ENCODE measurements at places on chromosomes 2 and 18.

DNA sequence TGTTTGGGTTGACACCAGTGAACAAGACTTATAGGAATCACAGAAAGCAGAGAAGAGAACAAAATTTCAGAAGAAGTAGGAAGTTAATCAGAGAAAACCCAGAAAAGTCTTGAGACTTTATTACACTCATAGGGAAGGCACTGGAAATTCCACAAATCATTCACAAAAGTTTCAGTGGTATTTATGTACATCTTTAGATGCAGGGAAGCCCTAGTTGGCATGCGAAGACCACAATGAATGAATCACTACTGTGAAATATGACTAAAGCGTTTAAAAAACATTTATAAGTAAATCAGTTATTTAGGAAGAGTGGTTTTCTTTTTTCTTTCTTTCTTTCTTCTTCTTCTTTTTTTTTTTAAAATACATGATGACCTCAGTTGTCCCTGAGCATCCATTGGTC is 105.1 kb downstream of the NUP35 start:
- DNase-seq: peak; percentile 2

- no peak for DNase-seq
Observed at GRCh38 chr18:28651298-28651697, 474.4 kb upstream of the CDH2 start.

DNA sequence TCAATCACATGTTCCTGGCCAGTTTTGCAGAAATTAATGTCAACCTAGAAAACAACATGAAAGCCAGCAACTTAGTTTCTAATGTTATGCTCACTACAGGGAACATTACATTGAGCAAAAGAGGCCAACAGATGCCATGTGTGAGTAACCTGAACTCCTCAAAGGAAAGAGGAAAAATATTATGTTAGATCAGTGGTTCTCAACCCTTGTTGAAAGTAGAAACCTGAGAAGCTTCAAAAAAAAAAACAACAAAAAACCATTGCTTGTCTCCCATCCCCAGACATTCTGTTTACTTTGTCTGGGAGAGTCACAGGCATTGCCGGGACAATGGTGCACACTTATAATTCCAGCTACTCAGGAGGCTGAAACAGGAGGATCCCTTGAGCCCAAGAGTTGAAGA is 57.7 kb downstream of the METTL4 start:
- DNase-seq: no peak

DNA sequence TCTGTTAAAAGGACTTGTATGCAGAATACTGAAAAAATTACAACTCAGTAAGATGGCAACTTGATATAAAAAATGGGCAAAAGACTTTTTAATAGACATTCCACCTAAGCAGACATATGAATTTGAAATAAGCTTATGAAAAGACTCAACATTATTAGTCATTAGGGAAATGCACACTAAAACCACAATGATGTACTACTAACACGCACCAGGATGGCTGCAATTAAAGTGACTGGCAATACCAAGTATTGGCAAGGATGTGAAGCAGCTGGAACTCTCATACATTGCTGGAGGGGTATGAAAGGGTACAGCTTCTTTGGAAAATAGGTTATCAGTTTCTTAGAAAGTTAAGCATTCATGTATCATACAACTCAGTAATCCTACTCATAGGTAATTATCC is 3.2 kb upstream of the ENOSF1 start:
- peak; percentile 75 for DNase-seq

DNA sequence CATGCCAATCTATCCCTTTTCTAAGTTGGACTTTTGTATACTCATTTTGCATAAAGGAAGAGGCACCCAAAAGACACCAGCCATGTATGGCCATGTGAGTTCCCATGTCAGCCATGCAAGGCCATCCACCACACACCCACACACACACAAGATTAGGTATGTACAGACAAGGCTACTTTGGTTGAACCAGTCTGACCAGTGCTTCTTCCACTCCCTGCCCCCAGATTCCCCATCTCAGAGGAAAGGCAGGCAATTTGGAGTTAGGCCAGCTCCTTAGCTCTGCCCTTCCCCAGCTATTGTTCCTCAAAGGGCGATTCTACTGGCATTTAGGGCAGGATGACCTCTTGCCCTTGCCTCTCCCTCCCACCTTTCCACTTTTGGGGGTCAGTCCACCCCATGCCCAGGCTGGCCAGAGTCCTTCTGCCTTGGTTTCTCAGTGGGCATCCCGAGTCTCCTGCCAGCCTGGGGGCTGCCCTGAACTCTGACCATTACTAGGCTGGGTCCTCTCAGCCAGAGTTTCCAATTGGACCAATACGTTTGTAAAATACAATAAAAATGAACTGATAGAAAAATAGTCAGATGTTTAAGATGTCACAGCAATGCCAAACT is 101.1 kb downstream of the ZBTB7C start:
- peak; percentile 91 for DNase-seq

GRCh38 chr2:60708630-60709320 is 47.3 kb upstream of the PAPOLG start:
- DNase-seq: no peak

DNA sequence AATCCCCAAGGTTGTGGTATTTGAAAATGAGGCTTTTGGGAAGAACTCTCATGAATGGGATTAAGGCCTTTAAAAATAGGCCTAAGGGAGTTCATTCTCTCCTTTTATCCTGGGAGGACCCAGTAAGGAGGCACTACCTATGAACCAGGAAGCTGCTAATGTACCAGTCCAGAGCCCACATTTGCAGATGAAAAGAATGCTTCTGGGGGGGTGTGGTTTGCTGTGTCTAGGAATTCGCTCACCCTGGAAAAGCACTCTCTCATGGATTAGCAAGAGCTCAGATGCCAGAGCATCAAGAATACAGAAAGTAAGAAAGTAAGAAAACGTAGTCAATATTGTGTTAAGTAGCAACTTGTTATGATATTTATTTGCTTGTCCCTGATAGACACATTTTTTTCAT is 785.7 kb upstream of the GYPC start:
- DNase-seq: no peak

DNA sequence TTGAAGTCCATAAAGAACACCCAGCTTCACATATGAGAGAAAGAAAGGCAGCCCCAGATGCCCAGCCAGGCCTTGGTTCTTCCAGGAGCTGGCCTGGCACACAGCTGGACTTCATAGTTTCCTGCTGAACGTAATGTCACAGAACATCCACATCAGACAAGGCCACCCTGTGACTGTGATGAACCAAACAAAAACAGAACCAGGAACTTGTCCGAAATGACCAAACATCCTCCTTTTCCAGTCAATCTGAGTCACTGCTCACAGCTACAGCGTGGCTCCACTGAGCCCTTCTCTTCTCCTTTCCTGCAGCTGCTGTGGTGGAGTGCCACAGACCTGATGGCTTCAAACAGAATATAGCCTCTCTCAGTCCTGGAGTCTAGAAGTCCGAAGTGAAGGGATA is 45.4 kb upstream of the PAPOLG start:
- peak; percentile 10 for DNase-seq

DNA sequence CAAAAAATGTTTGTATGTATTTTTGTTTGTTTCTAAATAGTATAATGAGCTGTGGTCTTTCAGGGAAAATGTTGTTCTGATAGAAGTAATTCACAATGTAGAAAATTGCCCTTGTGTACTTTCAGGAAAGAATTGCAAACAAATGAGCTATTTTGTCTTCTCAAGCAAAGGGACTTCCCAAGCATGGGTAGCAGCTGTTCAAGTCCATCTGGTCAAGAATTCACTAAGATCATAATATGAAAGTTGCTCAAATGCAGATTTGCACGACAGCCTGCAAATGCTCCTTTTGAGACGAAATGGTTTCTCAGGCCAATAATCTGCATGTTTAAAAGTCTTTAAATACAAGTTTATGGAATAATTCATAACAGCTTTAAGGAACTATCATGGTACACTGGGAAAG is 51.9 kb upstream of the HNMT start:
- DNase-seq: no peak

GRCh38 chr2:184598316-184599053 is at the start of gene ZNF804A:
Gene ZNF804A, plus strand, starts transcription at chr2:184598529. Its CDS starts 431 bp downstream, at chr2:184598960.
- peak; percentile 50 for DNase-seq

DNA sequence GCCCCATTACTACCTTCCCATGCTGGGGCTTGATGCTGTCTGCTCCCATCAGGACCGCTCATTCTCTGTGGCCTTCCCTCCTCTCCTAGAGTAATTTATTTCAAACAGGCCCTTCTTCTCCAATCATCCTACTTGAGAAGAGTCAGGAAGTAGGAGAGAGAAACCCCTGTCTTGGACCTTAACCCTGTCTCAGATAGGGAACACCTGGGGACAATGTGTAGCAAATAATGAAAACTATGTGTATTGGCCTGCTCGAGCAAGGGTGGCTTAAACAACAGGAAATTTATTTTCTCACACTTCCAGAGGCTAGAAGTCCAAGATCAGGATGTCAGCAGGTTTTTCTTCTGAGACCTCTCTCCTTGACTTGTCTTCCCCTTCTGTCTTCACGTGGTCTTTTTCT is 26.6 kb upstream of the NEMP2 start:
- DNase-seq: no peak

- peak; percentile 54 for DNase-seq
Observed at GRCh38 chr2:171707752-171708151, 20.5 kb downstream of the DYNC1I2 start.

GRCh38 chr18:40751186-40751585 is 1203.8 kb upstream of the PIK3C3 start:
- DNase-seq: no peak

GRCh38 chr2:137535897-137536296 is 428.4 kb upstream of the HNMT start:
- peak; percentile 2 for DNase-seq

GRCh38 chr2:230738391-230738811 is 25.8 kb downstream of the CAB39 start:
- no peak for DNase-seq

GRCh38 chr2:154995361-154995760 is 296.9 kb downstream of the KCNJ3 start:
- peak; percentile 25 for DNase-seq

DNA sequence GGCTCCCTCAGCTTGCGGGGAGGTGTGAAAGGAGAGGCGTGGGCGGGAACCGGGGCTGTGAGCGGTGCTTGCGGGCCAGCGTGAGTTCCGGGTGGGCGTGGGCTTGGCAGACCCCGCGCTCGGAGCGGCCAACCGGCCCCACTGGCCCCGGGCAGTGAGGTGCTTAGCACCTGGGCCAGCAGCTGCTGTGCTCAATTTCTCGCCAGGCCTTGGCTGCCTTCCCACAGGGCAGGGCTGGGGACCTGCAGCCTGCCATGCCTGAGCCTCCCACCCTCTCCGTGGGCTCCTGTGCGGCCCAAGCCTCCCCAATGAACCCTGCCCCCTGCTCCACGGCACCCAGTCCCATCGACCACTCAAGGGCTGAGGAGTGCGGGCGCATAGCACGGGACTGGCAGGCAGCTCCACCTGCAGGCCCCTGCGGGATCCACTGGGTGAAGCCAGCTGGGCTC is 48.2 kb downstream of the RNF138 start:
- no peak for DNase-seq

DNA sequence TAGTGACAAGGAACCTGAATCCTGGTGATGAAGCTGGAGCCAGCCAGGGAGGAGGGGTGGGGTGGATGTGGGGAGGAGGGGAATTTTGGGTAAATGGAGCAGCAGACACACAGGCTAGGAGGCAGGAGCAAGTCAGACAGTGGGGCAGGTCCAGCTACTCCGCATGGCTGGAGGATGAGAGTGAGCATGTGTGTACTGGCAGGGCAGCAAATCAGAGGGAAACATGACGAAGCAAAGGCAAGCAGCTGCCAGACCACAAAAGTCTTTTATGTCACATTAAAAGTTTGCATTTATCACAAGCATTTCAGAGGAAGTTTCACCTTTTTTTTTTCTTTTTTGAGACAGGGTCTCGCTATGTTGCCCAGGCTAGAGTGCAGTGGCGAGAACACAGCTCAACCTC is 11.9 kb upstream of the KIDINS220 start:
- DNase-seq: peak; percentile 78

DNA sequence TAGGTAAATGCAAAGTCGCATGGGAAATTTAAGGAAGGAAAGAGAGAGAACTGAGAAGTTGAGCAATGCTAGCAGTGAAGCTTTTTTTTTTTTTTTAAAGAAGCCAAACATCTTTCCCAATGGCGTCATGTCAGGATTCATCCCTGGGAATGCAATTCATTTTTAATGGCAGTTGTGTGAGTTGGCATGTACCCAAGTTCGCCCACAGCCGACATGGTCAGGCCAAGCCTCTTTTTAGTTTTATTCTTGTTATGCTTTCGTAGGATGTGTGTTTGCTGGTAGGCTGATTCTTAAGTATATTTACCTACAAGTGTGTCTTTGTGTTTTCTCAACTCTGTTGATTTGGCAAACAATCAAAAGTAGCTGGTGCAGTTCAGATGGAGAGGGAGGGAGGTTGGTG is 127.6 kb upstream of the ITGA6 start:
- peak; percentile 90 for DNase-seq

GRCh38 chr2:211331736-211332135 is 775.3 kb downstream of the CPS1 start:
- DNase-seq: no peak

DNA sequence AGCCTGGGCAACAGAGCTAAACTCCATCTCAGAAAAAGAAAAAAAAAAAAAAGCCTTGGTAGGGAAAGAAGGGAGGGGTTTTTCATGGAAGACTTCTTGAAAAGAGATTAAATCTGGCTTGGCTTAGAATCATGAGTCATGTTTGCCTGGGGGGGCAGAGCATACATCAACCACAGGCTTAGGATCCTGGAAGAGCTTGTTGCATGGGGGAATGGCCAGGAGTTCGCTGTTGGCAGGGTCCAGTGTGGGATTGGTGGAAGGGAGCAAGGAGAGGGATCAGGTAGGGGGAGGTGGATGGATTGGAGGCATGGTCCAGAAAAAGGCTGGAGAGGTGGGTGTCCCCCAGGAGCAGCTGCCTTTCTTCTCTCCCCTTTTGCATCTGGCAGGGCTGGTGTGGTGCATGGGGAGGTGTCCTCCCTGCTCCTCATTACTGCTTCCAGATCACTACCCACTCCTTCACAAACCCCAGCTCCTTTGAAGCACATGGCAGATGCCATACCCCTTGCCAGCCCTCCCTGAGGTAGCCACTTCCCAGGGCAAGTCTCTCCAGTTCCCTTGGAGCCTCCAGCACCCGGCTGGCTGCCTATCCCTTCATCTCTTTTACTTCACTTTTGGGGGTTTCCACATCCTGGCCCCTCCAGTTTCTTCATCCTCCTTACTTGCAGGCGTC is 2.5 kb downstream of the ARMC9 start:
- DNase-seq: peak; percentile 70

GRCh38 chr2:200300638-200301314 is 5.7 kb upstream of the SPATS2L start:
- DNase-seq: peak; percentile 97

- DNase-seq: no peak
Observed at GRCh38 chr18:69945220-69946114, 2.2 kb downstream of the CD226 start.

DNA sequence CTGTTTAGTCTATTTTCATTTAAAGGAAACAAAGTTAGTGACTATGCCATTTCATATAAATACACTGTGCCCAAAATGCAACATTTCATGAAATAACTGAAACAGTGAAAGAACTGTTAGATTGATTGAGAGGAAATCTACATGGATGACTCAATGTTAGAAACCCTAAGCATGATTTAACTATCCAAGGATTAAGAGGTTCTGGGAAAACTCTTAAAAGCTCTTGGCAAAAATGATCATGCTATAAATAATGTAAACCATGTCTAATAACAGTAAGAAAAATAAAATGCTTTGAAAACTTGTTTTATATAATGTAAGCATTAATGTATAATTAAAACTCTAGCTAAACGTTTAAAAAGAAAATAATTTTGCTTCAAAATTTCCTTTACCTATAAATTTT is 23.5 kb downstream of the MMADHC start:
- no peak for DNase-seq

- DNase-seq: no peak
Observed at GRCh38 chr2:231286964-231287363, 88.5 kb downstream of the ARMC9 start.

GRCh38 chr2:109347626-109348025 is 218.6 kb downstream of the SH3RF3 start:
- no peak for DNase-seq
